ENCODE measurements at places on chromosomes 6 and 20.
A peak's percentile ranks its signal among the peaks of the same experiment; 100 is the strongest.

DNA sequence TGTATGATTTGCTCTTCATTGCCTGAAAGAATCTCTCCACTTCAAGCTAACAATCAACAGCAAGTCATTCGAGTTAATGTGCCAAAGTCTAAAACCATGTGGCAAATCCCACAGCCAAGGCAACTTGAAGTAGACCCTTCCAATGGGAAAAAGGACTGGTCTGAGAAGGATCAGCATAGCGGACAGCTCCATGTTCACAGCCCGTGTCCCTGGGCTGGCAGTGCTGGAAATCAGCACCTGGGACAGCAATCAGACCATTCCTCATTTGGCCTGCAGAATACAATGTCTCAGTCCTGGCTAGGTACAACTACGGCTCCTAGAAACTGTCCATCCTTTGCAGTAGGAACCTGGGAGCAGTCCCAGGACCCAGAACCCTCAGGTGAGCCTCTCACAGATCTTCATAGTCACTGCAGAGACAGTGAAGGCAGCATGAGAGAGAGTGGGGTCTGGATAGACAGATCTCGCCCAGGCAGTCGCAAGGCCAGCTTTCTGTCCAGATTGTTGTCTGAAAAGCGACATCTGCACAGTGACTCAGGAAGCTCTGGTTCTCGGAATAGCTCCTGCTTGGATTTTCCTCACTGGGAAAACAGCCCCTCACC is 1.1 kb downstream of the GJA10 start:
- H3K27ac ChIP-seq: no peak overlapping the region
- H3K36me3 ChIP-seq: no peaks in the 10 kb centered on the region
- no peaks in the 10 kb centered on the region for H3K4me1 ChIP-seq
- no peak overlapping the region for H3K4me3 ChIP-seq
- no peaks in the 10 kb centered on the region for H3K27me3 ChIP-seq
- DNase-seq: no peak

DNA sequence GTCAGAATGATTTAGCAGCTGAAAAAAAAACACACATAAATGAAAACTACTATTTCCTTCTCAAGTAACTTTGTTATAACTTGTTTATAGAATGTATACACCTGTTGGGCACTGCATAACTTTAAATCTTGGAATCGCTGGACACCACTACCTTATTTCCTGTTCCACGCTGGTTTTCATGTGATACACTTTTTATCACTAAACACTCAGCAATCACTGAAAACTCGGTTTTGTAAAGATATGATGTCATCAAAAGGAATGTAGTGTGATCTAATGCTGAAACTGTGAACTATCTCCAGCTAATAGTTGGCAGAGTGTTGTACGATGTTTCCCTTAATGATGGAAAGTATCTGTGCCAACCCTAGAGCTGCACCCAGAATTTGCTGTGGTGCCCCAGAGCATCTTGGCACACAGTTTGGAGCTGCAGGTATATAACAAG is 127.9 kb downstream of the BACH2 start:
- H3K4me3 ChIP-seq: no peak overlapping the region
- DNase-seq: no peak
- H3K27me3 ChIP-seq: no peaks in the 10 kb centered on the region
- no peak overlapping the region for H3K27ac ChIP-seq
- H3K4me1 ChIP-seq: peaks cover 21% of the 10 kb centered on the region
- H3K36me3 ChIP-seq: no peaks in the 10 kb centered on the region

DNA sequence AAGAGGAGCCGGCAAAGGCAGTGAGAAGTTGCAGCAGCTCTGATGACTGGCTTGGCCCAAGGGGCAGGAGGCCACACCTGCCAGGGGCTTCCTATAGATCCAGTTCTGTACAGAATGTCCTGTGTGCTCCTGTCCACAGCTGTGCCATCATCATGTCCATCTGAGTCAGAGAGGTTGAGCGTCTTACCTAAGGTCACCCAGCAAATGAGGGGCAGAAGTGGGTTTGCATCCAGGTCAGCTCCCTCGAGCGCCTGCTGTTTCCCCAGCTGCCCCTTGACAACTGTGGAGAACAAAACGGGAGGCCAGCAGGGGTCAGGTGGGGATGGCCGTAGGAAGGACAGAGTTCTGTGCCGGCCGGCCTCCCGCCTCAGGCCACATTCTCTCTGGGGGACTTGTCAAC is 47.6 kb downstream of the DLGAP4 start:
- H3K4me1 ChIP-seq: no peaks in the 10 kb centered on the region
- DNase-seq: no peak
- H3K4me3 ChIP-seq: no peak overlapping the region
- H3K27ac ChIP-seq: no peak overlapping the region
- H3K36me3 ChIP-seq: no peaks in the 10 kb centered on the region

- DNase-seq: no peak
- H3K27ac ChIP-seq: no peak overlapping the region
- no peak overlapping the region for H3K4me3 ChIP-seq
- peaks cover 14% of the 10 kb centered on the region for H3K4me1 ChIP-seq
- H3K27me3 ChIP-seq: no peaks in the 10 kb centered on the region
- H3K36me3 ChIP-seq: no peaks in the 10 kb centered on the region
Measured at GRCh38 chr6:1901556-1901955, 291.8 kb downstream of the FOXC1 start.

DNA sequence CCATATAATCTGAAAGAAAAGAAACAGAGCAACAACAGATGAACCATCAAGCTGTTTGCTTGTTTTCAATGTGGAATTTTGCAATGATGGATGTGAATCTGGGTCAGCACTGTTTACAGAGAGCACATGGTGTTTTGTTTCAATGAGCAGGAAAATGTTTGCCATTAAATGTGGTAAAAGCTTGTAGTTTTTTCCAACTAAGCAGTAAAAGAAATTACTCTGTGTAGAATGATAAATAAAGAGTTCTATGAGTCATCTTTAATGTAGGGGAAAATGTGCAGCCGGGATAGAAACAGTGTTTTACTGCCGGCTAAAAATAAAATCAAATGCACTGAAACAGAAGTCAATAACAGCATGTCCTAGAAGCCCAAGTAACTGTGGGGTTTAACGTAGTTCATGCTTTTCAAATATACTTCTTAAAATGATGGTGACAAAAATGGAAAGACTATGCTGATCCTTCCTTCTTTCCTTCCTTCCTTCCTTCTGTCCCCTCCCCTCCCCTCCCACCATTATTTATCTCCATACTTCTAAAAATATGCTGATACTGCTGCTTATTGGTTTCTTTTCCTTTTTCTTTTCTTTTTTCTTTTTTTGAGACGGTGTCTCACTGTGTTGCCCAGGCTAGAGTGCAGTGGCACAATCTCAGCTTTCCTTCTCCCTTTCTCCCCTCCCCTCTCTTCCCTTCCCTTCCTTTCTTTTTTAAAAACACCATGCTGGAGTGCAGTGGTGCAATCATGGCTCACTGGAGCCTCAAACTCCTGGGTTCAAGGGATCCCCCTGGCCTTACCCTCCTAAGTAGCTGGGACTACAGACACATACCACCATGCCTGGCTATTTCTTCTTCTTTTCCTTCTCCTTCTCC is 6.3 kb upstream of the NAA20 start:
- peaks cover 47% of the 10 kb centered on the region for H3K4me1 ChIP-seq
- H3K36me3 ChIP-seq: no peaks in the 10 kb centered on the region
- no peaks in the 10 kb centered on the region for H3K27me3 ChIP-seq
- no peak overlapping the region for H3K4me3 ChIP-seq
- peak overlapping the region; percentile 91 for H3K27ac ChIP-seq
- no peak for DNase-seq

DNA sequence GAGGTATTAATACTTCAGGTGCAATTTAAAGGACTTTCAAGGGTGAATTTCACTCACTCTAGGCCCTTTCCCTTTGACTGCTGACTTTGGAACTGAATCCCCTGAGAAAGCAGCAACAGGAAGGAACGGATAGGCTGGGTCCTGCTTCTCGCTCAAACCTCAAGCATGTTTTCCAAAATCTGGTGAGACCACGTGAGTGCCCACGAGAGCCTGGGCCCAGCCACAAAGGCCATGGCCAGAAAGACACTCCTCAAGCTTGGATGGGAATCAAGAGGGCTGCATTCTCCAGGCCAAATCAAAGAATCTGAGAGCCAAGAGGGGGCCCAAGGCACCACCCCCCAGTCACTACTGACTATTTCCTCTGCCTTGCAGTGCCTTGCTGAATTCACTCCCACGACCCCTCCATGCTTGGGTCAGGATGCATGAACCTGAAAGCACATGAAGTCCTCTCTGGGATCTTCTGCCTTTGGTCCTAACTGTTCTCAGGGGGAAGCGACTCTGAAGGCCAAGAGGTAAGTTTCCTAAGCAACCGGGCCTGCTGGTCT is 146.1 kb downstream of the NFATC2 start:
- H3K27me3 ChIP-seq: no peaks in the 10 kb centered on the region
- H3K4me1 ChIP-seq: no peaks in the 10 kb centered on the region
- H3K27ac ChIP-seq: no peak overlapping the region
- H3K36me3 ChIP-seq: no peaks in the 10 kb centered on the region

GRCh38 chr6:126540161-126540560 is 200.2 kb downstream of the CENPW start:
- no peak for DNase-seq
- H3K27me3 ChIP-seq: no peaks in the 10 kb centered on the region
- no peaks in the 10 kb centered on the region for H3K36me3 ChIP-seq
- no peaks in the 10 kb centered on the region for H3K4me1 ChIP-seq
- H3K27ac ChIP-seq: no peak overlapping the region

- H3K27ac ChIP-seq: no peak overlapping the region
- no peaks in the 10 kb centered on the region for H3K36me3 ChIP-seq
- peak overlapping the region; percentile 9 for H3K4me3 ChIP-seq
- DNase-seq: no peak
- no peaks in the 10 kb centered on the region for H3K27me3 ChIP-seq
Measured at GRCh38 chr6:111793711-111794111, 79.5 kb downstream of the FYN start.

DNA sequence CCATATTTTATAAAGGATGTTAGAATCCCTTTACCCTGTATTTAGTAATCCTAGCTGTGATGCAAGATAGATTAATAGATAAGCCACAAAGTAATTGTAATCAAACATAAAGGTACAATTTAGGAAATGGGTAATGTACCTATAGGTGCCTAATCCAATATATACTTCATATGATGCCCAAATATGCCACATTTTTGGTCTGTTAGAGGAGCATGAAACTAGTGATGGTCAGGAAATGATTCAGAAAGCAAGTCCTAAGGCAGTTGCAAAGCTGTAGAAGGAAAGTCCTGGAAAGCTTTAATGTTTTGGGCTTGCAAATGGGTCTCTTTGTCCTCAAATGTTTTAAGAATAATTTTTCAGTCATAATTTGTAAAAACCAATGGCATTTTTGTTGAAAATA is 76.6 kb upstream of the PTPRK start:
- no peak overlapping the region for H3K4me3 ChIP-seq
- H3K27ac ChIP-seq: no peak overlapping the region
- peaks cover 12% of the 10 kb centered on the region for H3K4me1 ChIP-seq

DNA sequence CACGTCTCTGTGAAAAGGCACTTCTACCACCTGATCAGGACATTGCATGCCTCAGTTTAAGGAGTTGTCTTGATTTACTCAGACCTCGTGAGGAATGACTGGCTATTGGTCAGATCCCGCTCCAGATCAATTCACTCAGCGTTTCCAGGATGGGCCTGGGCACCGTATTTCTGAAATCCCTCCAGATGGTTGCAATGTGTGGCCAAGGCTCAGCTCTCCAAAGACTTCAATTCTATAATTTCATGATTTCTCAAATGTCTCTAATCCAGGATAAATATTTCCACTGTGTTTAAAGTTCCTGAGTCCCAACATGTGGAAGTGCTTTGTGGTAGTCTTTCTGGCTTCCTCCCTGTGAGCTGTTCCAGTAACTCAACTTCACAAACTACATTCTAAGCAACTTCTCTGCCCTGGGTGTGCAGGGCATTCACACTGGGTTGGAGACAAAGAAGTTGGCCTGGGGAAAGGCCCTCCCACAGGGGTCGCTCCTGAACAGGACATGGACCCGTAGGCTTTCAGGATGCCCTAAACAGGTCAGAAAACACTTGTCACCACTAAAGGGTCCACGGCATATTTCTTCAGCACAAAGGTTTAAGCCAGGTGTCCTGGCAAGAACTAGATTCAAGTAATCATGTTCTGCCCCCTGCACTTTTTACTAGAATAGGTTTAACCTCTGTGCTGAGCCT is 212.1 kb downstream of the WDR27 start:
- H3K27me3 ChIP-seq: no peaks in the 10 kb centered on the region
- H3K4me3 ChIP-seq: no peak overlapping the region
- peaks cover 17% of the 10 kb centered on the region for H3K4me1 ChIP-seq
- no peak for DNase-seq
- no peaks in the 10 kb centered on the region for H3K36me3 ChIP-seq

GRCh38 chr20:59835448-59836395 is 97.7 kb downstream of the SYCP2 start:
- no peaks in the 10 kb centered on the region for H3K27me3 ChIP-seq
- DNase-seq: no peak
- no peak overlapping the region for H3K27ac ChIP-seq
- peaks cover 26% of the 10 kb centered on the region for H3K4me1 ChIP-seq
- no peaks in the 10 kb centered on the region for H3K36me3 ChIP-seq
- peak overlapping the region; percentile 33 for H3K4me3 ChIP-seq

DNA sequence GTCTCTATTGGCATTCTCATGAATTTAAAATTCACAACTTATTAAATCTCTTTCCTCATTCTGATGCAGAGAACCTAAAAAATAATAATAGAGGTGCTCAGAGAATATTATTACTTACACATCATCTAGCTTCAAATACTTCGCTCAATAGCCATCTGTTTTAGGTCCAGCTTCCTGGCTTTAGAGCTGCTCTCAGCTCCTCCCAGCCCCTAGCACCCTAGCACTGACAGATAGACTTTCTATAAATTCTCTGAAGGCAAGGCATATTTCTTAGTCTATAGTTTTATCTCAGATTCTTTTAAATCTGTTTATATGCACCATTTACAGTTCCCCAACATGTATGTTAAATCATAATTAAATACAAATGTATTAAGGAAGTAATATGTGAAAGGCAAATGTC is 281.3 kb downstream of the PTPRK start:
- no peak overlapping the region for H3K4me3 ChIP-seq
- no peaks in the 10 kb centered on the region for H3K36me3 ChIP-seq

Measured in vagina (tissue), 2 donors.